Stimulated activated CD8-positive, alpha-beta memory T cell treated with anti-CD3 and anti-CD28 coated beads, Interleukin-15, amount 100 ng/mL, for 1 hour (primary cell): ENCODE measurements at places on chromosomes 16 and 17.
A peak's percentile ranks its signal among the peaks of the same experiment; 100 is the strongest.

DNA sequence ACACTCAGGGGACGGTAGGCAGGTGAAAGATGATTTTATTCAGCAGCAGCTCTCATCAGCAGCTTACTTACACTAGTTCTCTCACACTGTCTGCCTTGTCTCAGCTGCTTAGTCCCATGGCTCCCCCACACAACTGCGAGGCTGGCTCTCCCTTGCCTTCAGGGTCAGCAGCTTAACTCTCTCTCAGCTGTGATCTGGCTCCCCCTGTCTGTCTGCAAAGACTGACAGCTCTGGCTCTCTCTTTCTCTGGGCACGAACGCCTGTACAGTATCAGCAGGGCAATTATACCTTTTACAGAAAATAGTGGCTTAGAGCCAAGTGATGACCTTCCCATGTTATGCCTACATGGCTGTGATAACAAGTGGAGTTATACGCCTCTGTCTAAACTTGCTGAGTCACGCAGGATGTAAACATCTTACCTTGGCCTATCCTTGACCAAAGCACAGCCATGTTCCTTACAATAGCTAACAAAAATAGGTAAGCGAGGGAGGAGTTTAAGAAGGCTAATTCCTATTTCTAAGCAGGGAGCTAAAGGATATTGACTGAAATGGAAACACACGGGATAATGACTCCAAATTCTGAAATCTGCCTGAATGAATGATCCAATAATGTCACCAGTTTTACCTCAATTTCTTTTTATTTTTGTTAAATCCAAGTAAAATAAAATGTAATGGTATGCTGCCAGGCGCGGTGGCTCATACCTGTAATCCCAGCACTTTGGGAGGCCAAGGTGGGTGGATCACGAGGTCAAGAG is 1.1 kb upstream of the NDUFAB1 start:
- no peak for DNase-seq

DNA sequence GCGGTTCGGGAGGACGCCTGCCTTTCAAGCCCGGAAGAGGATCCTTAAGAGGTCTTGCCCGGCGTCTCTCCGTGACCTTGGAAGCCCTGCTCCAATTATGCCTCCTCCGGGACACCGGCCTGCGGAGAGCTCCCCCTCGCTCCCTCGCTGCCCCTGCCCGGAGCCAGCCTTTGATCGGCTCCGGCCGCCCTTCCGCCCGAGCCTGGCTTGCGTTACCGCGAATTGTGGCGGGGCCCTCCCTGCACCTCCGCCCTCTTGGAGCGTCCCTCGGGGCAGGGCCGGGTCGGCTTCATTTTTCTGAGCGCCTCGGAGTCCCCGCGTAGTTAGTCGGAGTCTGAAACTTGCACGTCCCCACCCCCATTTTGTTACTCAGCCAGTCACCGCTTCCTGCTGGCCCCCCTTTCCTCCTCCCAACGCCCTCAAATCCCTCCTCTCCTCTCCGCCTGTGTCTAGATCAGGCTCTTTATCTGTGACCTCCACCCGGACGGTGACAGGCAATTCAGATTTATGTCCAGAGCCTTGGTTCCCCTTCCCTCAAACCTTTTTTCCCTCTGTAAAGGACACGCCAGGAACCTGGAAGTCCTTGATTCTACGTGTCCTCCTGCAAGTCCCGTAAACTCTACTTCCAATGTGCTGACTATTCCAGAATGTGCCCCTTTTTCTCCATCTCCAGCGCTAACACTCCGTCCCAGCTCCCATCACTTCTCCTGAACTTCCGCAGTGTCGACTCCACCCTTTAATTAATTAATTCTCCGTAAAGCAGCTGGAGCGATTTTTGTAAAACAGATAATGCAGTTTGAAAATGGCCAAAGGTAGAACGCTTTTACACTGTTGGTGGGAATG is 569 bp upstream of the RABEP2 start:
- DNase-seq: peak; percentile 53

GRCh38 chr16:15856901-15857698 is at the start of gene MYH11:
Gene MYH11 (minus strand): TSS chr16:15857028. CDS start chr16:15838252, 18,776 bp downstream.
- DNase-seq: no peak

- DNase-seq: no peak
Measured at GRCh38 chr17:50916708-50917417, 50.7 kb upstream of the TOB1 start.

DNA sequence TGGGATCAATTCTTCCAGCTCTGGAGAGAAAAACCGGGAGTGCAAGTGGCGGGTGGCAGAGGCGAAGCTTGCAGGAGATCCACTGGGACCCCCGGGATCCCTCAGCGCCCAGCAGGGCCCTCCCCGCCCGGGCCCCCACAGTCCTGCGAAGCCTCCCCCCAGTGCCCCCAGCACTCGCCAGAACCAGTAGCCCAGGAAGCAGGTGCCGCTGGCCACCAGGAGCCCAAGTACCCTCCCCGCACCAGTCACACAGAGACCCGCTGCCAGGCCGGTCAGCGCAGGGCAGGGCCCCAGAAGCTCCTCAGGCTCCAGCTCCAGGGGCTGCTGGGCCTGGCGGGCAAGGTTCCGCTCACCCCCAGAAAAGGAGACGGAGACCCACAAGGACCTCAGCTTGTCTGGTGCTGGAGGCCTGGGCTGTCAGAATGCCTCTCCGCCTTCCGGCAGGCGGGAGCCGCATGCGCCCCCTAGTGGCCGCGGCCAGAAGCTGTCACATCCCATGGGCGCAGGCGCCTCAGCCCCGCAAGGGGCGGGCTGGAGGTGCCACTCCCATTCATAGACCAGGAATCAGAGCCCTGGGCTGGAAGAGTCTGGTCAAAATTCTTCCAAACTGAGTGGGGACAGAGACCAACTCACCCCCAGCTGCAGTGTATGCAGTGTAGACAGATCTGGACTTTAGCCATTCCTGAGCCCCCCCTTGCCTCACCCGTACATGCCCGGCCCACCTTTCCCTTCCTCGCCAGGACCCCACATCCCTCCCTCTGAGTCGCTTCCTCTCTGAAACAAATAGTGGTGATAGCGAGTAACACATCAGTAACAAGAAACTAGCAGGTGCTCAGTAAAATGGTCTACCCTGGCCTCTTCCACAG is 1002.3 kb downstream of the KCNJ18 start:
- no peak for DNase-seq

- no peak for DNase-seq
Measured at GRCh38 chr16:25005445-25006306, 9.5 kb downstream of the ARHGAP17 start.

- DNase-seq: no peak
Measured at GRCh38 chr17:64160378-64160777, 30.4 kb upstream of the ERN1 start.
